ENCODE measurements at places on chromosomes 5 and 9.

DNA sequence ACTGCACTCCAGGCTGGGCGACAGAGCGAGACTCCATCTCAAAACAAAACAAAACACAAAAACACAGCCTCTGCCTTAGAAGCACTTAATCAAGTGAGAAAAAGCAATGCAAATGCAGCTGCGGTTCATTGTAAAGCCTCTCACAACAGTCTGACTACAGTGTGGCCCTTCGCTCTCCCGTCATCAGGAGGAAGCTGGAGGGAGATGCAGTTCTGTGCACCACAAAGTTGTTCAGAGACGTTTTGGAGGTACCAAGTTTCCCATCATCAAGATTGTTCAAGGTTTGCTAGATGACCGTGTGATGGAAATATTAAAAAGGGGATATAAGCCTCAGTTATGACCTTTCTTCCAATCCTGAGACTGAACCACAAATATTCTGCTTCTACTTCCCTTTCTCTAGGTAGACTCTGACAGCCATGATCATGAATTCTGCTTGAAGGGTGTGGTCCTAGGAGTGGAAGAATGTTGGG, 40.9 kb downstream of the SEC61B start:
- DNase-seq = no peak

- no peak for DNase-seq
Measured at GRCh38 chr5:58241389-58241788, 218.5 kb downstream of the PLK2 start.

DNA sequence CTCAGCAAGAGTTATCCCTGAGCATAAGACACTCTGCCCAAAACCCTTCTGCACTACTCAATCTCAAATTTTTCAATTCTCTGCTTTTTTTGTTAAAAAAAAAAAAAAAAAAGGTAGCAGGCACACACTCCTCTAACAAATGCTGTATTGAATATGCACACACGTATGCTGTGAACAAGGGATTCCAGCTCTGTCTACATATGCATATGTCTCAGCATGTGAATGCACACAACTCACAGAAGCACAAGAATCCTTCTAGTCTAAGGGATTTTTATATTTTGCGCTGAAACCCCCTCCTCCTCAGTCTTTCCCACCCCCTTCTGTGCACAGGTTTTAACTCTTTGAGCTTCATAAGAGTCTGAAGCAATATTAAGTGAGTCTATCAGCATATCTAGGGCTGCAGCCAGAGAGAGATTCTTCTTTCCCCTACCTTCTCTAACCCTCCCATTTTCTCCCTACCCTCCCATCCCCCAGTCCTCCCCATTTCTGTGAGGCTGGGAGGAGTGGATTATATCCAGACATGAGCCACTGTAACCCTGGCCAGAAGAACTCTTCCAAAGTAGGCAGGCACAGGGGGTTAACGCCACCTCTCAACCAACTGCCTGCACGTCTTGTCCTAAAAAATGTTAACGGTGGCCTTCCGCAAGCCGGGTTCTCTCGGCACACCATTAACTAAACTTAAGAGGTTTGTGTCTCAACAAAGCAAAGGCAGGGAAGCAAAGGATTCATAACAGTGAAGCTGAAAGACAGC, 1.0 kb downstream of the GABRB2 start:
- DNase-seq = no peak

DNA sequence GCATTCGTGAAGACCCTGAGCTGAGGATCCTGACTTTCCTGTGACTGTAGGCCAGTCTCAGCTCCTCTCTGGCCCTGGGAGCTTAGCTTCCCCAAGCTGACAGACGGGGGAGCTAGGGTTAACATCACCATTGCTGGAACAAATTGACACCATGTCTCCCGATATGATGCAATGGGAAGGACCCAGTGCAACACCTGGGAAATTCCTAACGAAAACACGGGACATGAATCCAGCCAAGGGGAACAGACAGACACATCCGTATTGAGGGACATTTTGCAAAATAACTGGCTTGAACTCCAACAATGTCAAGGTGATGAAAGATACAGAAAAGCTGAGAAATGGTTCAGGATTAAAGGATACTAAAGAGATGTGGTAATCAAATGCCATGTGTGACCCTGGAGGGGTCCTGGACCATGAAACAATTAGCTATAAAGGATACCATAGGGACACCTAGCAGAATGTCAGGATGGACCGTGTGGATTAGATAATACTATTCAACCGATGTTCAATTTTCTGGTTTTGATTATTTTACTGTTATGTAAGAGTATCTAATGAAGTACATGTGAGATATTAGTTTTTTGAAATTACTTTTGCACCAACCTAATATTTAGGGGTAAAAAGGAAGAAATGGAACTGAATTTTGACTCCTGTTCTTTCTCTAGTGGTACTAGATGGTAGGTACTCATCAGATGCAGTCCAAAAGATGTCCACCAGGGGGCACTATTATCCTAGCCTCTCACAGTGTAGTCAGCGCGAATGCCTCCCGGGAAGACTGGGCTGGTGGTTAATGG, 52.7 kb downstream of the NDST1 start:
- peak; percentile 88 for DNase-seq

DNA sequence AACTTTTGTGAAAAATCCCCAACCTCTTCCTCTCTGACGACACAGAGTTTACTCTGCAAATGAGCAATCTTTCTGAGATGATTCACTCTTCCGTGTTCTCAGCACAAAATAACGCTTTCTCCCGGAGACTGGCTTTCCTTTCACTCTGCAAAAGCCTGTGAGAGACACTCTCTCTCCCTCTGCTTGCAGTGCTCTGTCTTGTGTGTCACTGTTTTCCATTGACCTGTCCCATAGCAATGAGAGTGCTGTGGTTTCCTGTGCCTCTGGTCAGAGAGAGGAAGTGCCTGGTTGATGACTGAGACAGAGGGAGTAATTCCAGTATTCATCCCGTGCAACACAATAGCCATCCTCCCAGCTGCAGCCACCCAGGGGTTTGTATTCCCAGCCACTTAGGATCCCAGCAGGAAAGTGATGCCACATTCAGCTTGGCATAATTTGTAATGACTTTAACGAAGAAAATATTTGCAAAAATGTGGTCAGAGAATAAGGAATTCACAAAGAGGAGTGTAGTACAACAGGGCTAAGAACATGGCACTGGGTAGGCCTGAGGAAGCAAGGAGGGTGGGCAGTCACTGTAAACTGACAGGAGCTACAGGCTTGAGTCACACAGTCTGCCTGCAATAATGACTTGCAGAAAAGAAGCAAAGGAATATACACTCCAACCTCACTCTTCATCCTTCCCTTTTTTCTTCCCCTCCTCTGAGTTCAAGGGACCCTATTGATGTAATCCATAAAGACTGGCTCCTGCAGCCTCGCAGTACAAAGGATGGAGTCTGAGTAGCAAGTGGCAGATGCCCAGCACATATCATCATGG, 463.5 kb upstream of the RGMB start:
- peak; percentile 46 for DNase-seq

DNA sequence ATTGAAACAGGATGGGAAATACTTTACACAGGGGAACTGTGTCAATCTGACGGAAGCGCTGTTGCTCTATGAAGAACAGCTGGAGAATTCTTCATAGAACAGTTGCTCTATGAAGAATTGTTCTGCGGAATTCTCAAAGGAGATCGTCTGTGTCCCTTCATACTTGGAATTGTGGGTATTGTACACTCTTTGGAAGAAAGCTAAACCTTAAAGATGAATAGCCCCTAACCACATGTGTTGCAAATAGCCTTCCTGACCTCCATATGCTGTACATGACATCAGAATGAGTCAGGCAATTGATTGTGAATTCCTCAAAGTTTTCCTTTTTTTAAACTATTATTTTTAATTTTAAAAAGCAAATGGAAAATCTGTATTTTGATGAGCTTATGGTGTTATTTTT, 15.6 kb downstream of the NIM1K start:
- DNase-seq = no peak

- DNase-seq = no peak
Measured at GRCh38 chr5:134252671-134253070, 26.8 kb upstream of the PPP2CA start.

DNA sequence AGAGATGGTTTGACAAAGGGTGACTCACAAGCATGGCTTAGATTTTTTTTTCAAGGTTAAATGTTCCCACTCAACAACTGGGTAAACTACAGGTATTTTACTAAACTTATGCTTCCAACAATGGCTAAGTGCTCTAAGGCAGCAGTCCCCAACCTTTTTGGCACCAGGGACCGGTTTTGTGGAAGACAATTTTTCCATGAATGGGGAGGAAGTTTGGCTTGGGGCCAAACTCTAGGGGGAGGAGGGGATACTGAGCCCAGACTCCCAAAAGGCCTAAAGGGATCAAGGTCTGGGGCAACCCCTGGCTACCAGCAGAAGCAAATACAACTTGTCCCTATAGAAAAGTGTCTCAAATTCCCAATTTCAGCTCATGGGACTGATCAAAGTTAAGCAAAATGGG, 32.0 kb upstream of the HSD17B3 start:
- no peak for DNase-seq

GRCh38 chr5:176733406-176734262, 76.7 kb upstream of the UNC5A start:
- DNase-seq = no peak

DNA sequence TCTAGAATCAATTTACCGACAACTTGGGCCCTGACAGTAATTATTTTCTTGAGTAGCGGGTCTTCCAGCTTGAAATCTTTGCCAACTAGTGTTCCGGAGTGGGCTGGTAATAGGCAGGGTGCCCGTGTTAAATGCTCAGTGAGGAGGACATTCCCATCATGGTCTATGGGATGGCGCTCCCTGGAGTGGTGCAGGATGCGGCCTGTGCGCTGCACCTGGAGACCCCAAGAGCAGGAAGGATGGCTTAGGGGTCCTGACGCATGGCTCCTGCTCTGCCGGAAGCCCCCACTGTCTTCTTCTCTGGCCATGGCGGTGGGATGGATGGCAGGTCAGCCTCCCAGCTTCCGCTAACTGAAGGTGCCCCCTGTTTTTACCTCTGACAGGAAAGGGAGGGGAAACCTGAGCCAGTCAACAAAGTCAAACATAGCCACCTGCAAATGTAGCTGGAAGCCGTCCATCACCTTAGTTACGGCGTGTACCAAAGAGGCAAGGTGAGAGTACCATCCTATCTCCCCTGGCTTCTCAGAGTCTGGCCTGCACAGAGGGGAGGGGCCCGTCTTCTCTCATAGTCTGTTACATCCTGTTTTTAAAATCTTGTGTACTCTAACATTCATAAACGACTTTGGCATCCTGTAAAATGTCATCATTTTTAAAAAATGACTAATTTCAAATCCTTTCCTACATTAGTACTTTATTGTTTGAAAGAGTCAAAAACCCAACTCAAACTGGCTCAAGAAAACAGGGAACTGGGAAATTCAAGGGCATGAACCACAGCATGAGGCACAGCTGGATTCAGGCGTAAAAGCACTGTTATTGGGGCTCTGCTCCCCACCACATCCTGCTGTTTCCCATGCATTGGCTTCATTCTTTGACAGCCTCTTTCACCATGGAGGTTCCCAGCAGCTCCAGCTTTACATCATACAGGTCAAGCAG, 28.5 kb upstream of the UNC5A start:
- DNase-seq = no peak

DNA sequence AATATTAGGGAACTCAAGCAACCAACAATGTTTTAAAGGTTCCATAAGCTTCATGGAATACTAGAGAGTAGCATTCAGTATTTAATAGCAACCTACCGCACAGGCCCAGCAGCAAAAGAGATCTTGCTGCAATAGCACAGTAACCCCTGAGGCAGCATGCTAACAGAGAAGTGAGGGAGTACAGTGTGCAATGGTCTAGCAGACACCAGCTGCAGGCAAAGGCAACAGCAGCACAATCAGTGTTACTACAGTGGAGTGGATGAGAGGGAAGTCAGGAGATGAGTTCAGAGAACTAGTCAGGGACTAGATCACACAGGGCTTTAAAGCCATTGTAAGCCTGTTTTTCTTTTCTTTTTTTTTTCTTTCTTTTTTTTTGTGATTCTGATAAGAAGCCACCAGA, 2.8 kb downstream of the TICAM2 start:
- DNase-seq = no peak

- DNase-seq = no peak
Measured at GRCh38 chr9:123457583-123457982, 101.6 kb downstream of the CRB2 start.

- no peak for DNase-seq
Measured at GRCh38 chr9:136042541-136042940, 52.5 kb downstream of the NACC2 start.

DNA sequence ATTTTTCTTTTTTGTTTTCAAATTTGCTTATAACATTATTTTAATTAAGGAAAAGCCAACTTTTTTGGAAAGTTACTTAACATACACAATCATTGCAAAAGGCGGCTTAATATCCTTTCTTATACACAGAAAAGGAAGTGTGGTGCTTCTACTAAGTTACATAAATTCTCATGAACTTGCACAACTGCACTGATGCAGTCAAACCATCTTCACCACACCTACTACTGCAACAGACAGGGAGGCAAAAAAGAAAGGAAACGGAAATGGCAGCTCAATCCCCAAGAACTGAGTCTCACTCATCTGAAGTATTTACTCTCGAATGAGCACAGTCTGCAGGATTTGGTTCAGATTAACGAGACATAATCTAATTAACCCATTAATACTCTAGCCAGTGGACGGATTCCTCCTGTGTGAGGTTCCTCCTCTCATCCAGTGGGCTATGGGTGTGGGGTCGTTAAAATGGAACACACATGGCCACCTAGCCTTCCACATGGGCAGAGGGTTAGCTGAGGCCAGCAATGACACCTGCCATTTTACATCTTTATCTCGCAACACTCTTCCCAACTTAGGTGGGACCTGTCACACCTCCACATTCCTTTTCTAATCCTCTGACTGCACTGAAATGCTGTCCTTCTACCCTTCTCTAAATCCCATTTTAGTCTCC, 30.0 kb downstream of the GOLM1 start:
- no peak for DNase-seq

DNA sequence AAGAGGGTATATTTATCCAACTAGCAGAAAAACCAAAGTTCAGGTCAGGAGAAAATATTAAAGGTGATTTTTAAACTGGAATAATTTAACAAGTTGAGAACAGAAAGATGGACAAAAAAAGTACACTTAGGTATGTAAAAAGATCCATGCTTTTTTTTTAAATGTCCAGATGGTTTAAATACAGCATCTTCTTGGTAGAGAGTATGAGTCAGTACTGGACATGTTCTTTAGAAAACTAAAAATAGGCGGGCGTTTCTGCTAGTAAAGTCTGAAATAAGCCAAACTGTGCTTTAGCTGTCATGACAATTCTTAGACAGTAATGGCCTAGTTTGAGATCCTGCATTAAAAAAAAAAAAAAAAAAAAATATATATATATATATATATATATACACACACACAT, 255.9 kb upstream of the ST8SIA4 start:
- no peak for DNase-seq
